A172 (cell line): ENCODE measurements at places on chromosomes 6 and 20. TPM values are rescaled to one million over a fixed set of nuclear protein-coding genes. Genes with fewer than 3 reads are reported as not detected.

- DNase-seq: no peak
Measured at GRCh38 chr6:14711704-14712379, 534.0 kb upstream of the JARID2 start.

- no peak for DNase-seq
Measured at GRCh38 chr6:37503309-37503965, 3.7 kb upstream of the CCDC167 start.

DNA sequence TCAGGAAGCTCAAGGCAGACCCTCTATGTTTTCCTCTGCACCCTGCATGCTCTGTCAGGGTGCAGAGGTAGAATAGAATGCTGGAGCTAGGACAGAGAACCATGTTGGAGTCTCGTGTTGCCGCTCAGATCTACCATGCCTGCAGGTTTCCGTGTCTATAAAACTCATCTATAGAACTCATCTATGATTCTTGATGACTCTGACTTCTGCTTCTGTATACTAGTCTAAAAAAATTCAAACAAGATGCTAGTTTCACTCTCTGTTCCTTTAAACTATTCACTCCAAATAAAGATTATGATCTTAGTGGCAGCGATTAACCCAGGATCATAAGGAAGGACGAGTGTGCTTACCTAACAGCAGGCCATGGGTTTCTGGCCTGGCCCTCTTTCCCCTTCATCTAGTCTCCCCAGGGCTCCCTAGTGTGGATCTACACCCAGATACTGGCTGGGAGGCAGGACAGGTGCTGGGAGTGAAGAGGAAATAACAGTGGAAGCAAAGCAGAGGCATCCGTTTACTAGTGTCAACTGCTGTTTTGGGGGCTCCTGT is 162.7 kb upstream of the SUPT3H start:
- DNase-seq: no peak

DNA sequence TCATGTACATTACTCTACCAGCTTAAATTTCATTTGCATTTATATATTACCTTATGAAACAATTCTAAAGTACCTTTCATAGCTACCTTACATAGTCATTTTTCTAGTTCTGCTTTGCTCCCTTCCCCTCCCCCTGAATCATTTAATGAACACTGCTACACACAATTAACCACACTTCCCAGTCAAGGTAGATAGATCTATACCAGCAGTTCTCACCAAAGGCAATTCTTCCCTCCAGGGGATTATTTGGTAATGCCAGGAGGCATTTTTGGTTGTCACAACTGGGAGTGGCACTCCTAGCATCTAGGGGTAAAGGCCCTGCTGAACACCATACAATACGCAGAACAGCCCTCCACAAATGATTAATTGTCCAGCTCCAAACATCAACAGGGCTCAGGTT is 143.9 kb upstream of the SHLD1 start:
- DNase-seq: no peak

- no peak for DNase-seq
Measured at GRCh38 chr6:73182021-73182607, 43.2 kb downstream of the KHDC1L start.

DNA sequence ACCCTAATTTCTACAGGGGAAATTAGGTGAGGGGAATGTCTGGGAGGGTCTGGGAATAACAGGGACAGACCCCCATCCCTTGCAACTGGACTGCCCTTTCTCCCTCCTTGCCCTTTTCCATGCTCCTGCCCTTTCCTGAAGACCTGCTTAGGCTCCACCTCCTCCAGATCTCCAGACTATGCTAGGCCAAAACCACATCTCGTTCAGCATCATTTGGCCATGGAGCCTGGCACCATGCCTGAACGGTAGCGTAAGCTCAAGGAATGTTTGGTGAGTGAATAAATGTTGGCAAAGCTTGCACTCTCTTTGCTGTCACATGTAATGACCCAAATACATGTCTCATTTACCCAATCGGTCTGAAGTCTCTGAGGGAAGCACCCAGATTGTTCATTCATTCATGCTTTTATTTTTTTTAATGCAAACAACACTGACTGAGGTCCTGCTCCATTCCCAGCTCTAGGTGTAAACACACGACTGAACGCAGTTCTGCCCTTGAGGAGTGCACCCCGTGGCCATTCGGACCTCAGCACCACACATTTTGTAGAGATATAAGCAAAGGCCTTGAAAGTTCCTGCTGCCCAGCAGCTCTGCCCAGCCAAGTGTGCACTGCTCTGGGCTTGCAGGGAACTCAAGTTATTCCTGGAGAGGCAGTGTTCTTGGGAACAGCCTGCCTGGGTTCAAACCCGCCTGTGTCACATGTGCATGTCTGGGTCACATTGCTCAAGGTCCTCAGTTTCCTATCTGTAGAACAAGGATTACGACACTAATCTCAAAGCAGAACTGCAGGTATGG is 1.1 kb upstream of the GRM4 start:
- no peak for DNase-seq

DNA sequence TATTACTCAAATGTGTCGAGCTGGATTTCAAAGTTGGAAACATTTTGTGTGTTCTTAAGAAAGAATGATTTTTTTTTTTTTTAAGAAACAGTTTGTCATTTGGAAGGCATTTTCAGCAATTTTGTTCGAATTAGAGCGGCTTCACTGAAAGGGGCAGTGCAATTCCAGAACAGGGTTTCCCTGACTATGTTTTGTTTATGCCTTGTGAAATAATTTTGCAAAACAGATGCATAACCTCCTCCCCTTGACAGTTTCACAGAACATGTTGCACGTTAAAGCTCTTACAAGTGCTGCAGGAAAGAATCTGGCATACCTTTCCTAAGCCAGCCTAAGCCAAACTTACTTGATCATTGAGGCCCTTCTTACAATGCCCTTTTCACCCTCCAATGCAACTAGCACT is 216.0 kb upstream of the SSTR4 start:
- no peak for DNase-seq

DNA sequence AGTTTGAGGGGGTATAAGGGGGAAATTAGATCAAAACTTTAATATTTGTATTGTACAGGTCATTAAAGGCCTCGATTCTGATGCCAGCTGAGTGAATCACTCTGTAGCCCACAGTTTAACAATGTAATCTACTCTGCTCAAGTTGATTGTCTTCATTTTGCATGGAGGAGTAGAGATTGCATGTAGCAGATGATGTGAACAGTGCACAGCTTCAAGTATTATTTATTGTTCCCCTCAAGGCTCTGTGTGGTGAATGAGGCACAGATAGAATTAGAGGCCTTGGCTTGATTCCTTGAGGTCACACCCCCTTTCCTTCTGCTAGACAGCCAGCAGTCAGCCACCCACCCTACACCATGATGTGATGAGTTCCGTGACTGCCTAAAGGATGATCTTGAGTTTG is 38.1 kb downstream of the TXLNB start:
- no peak for DNase-seq

GRCh38 chr6:20417819-20418218 is 16.1 kb downstream of the E2F3 start:
- DNase-seq: no peak

DNA sequence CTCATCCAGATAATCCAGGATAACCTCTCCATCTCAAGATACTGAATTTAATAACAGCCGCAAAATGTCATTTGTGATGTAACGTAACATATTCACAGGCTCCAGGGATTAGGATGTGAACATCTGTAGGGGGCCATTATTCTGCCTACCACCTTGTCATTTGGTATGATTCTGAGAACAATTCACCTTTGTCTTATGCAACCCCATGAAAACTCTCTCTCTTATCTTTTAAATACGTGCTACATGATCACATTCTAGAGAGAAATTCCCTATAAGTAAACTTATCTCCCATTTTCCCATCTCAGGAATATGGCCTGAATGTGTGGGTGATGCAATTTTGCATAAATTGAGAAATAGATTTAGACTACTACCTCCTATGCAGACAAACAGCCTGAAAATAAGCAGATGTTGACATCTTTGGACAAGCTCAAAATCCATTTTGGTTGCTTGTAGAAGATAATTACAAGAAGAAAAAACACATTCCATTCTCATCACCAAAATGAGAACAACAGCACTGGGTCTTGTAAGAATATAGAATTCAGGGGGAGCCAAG is 255.4 kb upstream of the STXBP5 start:
- no peak for DNase-seq

GRCh38 chr6:108559884-108560462 is 744 bp upstream of the FOXO3 start:
- DNase-seq: peak; percentile 72

DNA sequence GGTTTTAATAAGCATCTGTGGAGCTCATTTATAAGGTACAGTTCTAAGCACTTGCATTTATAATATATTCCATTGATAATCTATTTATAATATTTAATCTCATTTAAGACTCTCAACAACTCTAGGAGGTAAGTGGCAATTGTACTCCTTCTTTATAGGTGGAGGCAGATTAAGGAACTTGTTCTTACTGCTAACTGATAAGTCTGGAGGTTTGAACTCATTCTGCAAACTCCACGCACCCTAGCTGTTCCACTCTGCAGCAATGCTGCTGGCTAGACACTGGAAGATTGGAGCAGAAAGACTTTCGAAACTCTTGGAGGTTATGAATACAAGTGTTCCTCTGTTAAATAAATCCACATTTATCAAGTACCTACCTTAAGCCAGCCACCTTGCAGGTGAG is 793 bp upstream of the HDAC2 start:
- peak; percentile 6 for DNase-seq

DNA sequence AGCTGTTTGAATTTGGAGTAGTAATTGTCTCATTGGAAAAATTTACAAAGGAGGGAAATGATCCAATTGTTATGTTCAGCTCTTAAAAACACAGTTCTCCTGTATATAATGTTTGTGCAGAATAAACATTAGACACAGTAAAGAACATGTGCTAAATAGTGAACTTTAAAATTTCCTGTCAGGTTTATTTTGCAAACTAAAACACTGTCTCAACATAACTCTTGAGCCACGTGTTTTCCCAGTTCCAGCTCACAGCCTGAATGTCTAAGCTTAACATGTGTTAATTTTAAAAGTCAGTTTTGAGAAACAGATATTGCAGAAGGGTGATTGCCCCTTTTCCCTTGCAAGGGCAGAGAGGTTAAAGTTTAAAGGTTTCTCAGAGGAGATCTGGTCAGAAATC is 20.6 kb downstream of the EPHA7 start:
- no peak for DNase-seq

- DNase-seq: no peak
Measured at GRCh38 chr6:69789578-69789977, 7.2 kb downstream of the LMBRD1 start.

GRCh38 chr6:38389875-38390274 is 249.9 kb downstream of the BTBD9 start:
- DNase-seq: no peak

DNA sequence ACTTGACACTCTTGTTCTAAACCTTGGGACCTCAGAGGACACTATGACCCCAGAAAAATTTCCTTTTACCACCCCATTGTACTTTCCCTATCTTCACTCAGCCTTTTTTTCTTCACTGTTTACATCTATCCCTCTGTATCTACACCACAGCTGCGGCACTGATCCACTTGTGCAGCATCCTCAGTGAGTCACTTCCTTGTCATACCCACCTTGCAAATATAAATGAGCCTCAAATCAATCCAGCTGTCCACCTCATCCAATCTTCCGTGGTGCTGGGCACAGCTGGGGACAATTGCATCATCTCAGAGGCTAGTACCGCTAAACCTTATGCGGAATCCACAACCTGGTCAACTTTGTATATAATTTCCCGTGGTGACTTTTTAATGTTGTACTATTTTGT is 710.5 kb downstream of the QKI start:
- peak; percentile 45 for DNase-seq

DNA sequence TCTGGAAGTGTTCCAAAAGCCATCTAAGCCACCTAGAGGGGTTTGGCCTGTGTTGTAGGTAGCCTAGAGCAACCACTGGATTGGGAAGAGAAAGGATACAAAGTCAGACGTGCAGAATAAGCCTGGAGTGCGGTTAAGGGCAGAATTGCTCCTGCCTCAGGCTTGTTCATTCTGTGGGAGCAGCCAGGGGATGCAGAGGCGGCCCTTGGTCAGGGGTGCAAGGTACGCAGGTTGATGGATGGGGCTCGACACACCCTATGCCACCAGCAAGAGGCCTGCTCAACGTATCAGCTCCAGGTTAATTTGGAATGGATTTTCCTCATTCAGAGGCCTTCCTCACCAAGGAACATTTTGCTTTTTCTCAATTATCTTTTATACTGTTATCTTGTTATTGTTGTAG is 129.8 kb downstream of the SLC23A2 start:
- no peak for DNase-seq

DNA sequence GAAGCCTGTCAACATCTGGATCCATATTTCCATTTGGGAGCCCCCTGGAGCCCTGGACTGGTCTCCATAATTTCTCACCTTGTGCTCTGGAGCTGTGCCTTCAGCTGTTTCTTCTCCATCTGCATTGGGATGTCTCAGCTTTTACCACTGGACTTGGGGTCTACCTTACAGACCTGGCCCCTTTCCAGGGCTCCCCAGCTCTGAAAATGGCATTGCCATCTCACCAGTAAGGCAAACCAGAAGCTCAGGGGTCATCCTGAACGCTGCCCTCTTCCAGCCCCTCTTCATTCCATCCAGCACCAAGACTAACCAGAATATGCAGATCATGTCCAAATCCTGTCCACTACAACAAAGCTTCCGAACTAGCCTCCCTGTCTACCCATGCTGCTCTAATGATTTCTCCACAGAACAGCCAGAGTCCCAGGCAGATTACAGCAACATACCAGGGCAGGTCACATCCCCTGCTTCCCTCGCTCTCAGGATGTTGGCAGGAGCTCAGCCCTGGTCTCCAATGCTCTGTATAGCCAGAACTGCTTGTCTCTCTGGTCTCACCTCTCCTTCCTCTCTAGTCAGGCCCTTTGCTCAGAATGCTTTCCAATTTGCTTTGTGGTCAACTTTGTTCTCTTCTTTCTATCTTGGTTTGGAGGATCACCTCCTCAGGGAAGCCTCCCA is 17.7 kb upstream of the NNAT start:
- DNase-seq: no peak

DNA sequence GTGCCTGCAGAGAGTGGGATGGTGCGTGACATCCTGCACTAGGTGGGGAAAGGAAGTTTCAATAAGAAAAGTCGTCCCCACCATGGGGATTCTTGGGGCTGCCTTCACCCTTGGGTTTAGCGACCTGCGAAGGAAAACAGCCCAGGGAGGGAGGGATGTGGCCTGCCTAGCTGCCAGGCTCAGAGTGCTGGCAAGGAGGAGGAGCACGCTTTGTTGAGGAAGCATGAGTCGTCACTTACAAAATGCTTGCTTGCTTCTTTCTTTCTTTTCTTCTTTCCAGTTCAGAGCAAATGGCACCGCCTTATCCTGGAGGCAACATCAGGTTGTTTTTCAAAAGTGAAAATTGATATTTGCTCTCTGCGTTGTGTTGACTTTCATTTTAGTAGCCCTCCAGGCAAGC is 123.2 kb downstream of the TFAP2C start:
- peak; percentile 23 for DNase-seq

GRCh38 chr20:38079353-38079752 is 45.8 kb downstream of the RPRD1B start:
- DNase-seq: no peak

The PRPH2 gene
- total RNA-seq: not detected in 2 replicates

The ALDH8A1 gene
- total RNA-seq: 0.69 and 0.77 TPM in 2 replicates

The EHMT2 gene
- total RNA-seq: 75.5 and 85.7 TPM in 2 replicates

The ENPP5 gene
- not detected in 2 replicates for total RNA-seq

The GNAS-AS1 gene
- 1.1 and 1.8 TPM in 2 replicates for total RNA-seq

The SOX4 gene
- 8.8 and 10.5 TPM in 2 replicates for total RNA-seq

The GHRH gene
- not detected in 2 replicates for total RNA-seq

The SLC26A8 gene
- total RNA-seq: not detected in 2 replicates

The HLA-B gene
- 284 and 365 TPM in 2 replicates for total RNA-seq

The ANGPT4 gene
- 0.05 TPM in 1 of 2 replicates, not detected in the other for total RNA-seq
